Glomerular endothelial cell (primary cell): ENCODE measurements at places on chromosomes 5 and 9.
A peak's percentile ranks its signal among the peaks of the same experiment; 100 is the strongest.

- no peak for DNase-seq
Measured at GRCh38 chr5:111223101-111223786, 940 bp upstream of the CAMK4 start.

DNA sequence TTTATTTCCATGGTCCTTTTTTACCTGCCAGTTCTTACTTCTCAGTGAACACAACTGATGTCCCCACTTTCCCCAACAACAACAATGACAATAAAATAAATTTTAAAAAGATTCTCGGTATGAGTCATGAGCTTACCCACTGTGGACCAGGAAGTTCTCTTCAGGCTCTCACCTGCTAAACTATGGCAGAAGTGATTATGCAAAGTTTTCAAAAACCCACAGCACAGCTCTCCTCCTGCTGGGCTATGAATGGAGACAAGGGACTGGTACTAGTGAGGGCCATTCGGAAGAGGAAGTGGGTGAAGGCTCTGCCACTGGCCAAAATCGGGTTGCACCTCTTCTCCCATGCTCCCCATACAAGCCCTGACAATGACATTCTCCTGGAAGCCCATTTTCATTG, 429.4 kb downstream of the PIK3R1 start:
- no peak for DNase-seq

GRCh38 chr9:76759732-76760131, 4.5 kb upstream of the PCA3 start:
- no peak for DNase-seq

- no peak for DNase-seq
Measured at GRCh38 chr5:132459983-132460838, 30.4 kb downstream of the IRF1 start.

DNA sequence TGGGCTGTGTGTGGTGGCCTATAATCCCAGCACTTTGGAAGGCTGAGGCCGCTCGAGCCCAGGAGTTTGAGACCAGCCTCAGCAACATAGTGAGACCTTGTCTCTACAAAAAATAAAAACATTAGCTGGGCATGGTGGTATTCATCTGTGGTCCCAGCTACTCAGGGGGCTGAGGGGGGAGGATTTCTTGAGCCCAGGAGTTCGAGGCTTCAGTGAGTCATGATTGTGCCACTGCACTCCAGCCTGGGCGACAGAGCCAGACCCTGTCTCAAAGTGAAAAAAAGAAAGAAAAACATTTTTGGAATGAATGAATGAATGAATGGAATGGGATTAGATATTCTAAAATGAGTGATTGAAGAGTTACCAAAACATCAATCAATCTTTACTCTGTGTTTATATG, 85.8 kb downstream of the FGF1 start:
- no peak for DNase-seq

DNA sequence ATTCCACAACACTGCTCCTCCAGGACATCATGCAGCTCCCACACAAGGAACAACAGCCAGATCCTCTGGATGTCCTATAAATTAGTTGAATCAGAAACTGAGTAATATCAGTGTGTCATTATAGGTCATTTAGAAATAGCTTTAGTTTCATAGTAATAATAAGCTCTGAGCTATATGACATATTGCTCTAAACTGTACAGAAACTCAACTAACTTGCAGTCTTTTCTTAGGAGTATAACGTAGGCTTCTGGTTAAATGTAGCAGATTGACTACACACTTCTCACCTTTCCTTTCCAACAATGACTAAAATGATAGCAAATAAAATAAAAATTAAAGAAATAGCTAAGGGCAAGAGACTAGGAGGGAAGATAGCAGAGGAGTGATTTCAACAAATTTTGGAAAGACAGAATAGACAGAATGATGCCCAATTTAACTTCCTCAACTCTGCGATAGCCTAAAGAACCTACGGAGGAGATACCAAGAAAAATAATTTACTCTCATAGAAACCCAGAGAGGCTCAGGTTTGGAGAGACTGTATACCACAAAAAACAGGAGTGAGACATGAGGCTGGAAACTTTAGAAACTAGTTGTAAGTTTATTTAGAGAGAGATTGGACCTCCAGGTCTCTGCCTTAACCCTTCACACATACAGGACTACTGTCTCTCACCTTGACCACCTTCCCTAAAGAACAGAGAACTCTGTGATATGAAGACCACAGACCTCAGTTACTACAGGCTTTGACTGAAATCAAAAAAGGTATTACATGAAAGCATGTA, 193.7 kb downstream of the TSSK1B start:
- DNase-seq: no peak

GRCh38 chr5:140190872-140191218, 15.9 kb downstream of the CYSTM1 start:
- DNase-seq: no peak

- DNase-seq: no peak
Measured at GRCh38 chr9:8750639-8751051, 951.1 kb upstream of the DMAC1 start.

DNA sequence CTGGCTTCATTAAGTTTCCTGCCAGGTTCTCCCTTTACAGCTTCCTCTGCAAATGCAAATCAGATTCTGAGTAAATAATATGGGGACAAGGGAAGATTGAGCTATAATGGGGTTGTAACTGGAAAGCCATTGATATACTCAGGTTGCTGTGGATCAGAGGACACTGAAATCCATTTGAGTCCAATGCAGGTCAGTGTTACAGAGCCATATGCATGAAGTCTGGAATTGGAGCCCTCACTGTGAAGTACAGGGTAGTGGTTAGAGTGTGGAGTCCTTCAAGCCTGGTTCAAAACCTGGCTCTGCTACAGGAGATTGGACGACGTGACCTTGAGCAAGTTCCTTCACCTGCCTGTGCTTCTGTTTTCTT, 48.7 kb downstream of the TIMD4 start:
- DNase-seq: no peak

GRCh38 chr9:87678650-87679355, 47.1 kb upstream of the CTSL start:
- peak; percentile 33 for DNase-seq

- DNase-seq: no peak
Measured at GRCh38 chr9:28718226-28718625, 1144.9 kb upstream of the C9orf72 start.

GRCh38 chr9:133638711-133639110, 2.5 kb downstream of the DBH start:
- no peak for DNase-seq

DNA sequence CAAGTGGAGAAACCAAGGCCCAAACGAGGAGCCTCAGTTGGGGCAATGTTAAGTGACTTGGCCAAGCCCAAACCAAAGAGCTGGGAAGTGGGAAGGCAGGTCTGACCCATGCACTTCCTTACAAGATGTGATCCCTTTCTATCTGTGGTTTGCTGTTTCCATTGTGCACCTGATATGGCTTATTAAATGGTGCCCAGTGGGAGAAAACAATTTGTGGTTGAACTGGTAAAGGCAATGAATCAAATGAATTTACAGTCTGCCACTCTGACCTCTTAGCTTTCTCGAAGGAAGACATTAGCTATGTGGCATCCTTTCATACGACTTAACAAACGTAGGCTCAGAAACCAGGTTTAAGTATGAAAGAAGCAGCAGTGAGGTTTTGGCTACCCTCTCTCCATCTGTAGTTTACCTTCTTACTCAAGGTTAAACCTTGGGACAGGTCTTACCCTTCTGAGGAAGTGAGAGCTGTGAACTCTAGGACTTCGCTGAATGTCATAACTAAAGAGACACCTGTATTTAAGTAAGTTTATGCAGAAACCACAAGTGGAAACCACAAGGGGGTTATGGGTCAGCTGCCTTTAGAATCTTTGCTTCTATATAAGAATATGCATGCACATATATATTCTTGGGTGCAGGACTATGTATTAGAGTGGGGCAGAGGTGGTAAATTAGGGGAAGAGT, 100.5 kb upstream of the SPATA31D4 start:
- no peak for DNase-seq

DNA sequence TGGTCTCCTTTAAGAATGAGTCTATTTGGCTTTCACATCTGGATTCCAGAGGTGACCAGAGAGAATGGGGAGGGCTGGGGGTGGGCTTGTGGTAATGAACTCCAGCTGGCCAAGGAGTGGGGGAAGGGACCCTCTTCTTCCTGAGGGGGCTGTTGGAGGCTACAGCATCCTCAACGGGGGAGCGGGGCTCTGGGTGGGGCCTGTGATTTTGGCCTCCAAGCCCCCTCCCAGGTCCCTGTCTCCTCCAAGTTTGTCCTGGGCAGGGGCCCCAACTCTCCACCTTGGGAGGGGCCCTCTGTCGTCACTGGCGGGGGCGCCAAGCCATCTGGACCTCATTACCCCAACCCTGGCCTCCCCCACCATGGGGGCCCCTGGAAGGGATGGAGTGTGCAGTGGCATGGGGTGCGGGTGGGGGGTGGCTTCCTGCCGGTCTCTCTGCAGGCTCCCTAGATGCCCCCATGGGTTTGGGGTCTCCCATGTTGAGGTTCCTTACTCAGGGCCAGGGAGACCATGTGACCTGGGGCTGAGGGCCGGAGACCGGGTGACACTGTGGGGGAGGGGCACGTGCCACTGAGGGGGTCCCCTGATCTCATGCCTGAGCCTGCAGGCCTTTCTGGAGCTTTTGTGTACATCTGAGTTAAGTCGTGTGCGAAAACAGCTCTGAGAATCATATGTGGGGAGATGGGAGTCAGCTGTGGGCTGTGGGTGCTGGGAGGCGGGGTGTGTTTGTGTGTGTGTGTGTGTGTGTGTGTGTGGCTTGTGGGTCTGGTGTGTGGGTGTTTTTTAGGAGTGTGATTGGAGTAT, 32.4 kb downstream of the GOLGA2 start:
- DNase-seq: no peak

DNA sequence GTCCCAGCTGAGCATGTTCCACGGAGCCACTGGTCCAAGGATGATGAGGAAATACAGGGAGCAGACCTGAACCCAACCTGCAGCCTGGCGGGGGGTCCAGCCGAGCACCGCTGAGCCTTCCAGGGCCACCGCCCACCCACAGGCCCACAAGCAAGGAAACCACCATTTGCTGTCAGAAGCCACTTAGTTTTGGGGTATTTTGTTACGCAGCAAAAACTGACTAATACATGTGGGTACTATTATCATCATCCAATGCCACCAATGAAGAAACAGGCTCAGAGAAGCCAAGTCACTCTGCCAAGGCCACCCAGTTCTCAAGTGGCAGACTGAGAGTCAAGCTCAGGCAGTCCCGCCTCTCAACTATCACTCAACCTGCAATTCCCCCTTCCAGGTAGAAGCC, 48.0 kb upstream of the RXRA start:
- DNase-seq: no peak

GRCh38 chr5:79878721-79879336, 112.2 kb downstream of the MTX3 start:
- DNase-seq: no peak

GRCh38 chr5:109223531-109223930, 186.2 kb downstream of the PJA2 start:
- DNase-seq: no peak

- DNase-seq: no peak
Measured at GRCh38 chr5:56987171-56987570, 35.2 kb upstream of the MIER3 start.

DNA sequence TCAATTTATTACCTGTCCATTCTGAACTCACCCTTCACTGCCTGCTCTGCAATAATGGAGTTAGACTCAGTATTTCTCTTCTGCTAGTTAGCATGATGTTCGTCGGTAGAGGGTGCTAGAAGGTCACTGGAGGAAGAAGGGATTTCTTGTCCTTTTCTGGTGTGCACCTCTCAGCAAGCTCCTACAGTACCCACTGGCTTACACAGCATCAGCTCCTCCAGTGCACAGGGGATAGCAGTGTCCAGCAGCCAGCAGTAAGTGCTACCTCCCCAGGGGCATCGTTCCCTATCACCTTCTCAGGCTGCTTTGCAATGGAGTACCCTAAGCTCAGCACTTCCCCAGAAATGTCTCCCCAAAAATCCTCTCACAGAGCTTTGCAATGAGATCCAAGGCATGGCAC, 45.9 kb upstream of the APC start:
- no peak for DNase-seq

DNA sequence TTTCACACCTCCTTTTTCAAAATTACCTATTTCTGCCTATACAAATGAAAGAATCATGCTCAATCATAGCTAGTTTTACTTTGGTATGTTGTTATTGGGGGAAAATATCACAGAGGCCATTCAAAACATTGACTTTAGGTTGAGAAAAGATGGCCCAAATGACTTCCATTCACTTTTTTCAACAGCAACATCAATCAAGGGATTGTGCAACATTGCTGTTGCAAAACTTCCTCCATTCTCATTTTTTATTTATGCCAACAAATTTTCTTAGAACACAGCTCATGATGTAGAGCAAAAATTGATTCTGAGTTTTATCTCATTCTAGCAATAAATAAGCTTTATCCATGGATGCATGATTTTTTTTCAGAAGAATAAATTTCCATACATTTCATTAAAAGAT, 93.6 kb upstream of the RORB start:
- DNase-seq: no peak

DNA sequence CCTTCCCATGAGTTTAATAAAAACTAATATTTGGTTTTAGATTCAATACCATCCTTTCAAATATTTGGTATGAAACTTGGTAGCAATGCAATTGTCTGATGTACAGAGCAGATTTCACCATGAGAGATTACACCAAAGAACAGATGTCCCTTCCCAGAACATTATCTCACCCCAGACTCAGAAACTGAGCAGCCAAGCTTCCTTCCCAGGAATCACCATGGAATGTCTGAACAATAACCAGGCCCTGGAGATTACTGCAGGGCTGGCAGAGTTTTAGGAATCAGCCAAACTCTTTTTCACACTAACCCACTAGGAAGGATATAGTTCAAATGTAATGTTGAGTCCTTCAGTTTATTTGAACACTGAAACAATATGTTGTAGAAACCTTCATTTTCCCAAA, 23.9 kb downstream of the CLTA start:
- no peak for DNase-seq

DNA sequence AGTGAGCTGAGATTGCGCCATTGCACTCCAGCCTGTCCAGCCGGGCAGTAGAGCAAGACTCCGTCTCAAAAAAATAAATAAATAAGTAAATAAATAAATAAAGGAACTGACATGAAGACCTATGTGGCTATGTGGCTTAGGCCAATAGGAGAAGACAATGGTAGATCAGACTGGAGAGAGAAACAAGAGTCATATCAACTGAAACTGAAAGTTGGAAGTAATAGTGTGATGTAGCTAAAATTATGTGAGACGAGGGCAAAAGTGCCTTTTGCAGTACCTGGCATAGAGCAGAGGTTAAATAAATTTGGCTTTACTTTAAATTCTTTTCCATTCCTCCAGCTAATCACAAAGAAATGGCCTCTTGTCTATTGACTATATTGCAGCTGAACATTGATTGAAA, 7.3 kb downstream of the FBP2 start:
- DNase-seq: no peak

DNA sequence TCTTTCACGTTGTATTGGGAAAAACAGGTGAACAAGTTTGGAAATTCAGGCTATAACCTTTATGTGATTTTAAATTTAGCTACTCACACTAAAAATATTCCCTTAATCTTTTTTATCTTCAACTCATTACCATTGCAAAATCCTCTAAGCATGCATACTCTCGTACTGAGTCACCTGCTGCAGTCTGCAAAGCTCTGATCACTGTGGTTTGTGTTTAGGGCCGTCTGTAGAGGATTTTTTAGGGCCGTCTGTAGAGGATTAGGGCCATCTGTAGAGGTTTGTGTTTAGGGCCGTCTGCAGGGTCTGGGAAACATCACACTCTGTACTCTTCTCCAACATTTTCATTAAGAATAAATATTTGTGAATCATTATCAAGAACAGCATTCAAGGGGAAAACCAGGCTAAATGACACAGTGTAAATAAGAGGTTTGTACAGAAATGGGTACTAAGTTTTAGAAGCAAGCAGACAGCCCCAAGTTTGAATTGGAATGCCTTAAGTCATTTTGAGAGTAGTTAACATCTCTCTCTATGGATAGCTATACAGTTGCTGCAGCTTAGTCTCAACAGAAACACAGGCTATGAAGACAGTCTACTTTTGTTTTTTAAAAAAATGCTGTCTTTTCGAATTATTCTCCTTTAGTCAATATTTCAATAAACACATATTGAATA, 155.0 kb upstream of the TSLP start:
- DNase-seq: no peak
